ENCODE measurements at places on chromosomes 7 and 10.
A peak's percentile ranks its signal among the peaks of the same experiment; 100 is the strongest.

DNA sequence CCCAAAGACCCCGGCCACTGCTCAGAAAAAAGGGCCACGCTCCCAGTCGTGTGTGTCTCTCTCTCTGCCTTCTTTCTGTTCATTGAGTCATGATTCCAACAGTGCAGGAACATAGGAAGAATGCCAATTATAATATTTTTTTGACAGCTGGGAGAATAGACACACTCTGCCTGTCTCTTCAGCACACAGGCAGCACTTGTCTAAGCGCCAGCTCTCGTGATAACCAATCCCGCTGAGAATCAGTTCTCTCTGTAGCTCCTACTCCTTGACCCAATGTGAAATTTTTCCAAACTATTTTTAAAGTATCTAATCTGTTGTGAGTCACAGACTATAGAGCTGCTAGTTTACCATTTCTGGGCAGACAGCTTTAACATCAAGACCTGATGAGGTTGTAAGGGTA is 145.7 kb upstream of the RHEB start:
- peak; percentile 77 for DNase-seq

- DNase-seq: peak; percentile 19
Observed at GRCh38 chr10:125448596-125448995, 234.4 kb downstream of the TEX36 start.

- peak; percentile 38 for DNase-seq
Observed at GRCh38 chr10:380313-380940, 245.2 kb downstream of the ZMYND11 start.

- no peak for DNase-seq
Observed at GRCh38 chr10:117264782-117265181, 23.9 kb downstream of the SLC18A2 start.

- DNase-seq: no peak
Observed at GRCh38 chr10:76969366-76969948, 668.2 kb downstream of the KCNMA1 start.

Data from EH (cell line).